Hypothalamus (tissue), 51 donors: ENCODE measurements at places on chromosomes 12 and 14.

GRCh38 chr12:87127272-87127671 is 871.1 kb upstream of the MGAT4C start:
- no peak for DNase-seq

DNA sequence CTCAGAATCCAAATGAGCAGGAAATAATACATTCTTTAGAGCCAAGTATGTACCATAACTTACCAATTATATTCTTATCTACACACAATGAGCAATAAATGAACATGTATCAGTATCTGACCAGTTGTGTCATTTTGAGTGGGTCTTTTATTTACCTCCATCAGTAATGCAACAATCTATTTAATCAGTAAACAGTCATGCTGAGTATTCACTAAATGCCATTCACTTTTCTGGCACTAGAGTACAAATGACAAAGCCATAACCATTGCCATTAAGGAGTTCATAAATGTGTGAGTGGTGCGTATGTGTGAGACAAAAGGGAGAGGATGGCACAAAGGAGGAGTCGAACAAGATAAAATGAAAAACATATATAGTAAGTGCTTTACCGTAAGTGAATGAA is 1.5 kb upstream of the STRAP start:
- no peak for DNase-seq

GRCh38 chr12:71639341-71639760 is 24.3 kb downstream of the ZFC3H1 start:
- DNase-seq = no peak

- no peak for DNase-seq
Measured at GRCh38 chr12:92471551-92471950, 231.2 kb upstream of the PLEKHG7 start.

- no peak for DNase-seq
Measured at GRCh38 chr12:45273717-45274271, 57.9 kb downstream of the ANO6 start.

DNA sequence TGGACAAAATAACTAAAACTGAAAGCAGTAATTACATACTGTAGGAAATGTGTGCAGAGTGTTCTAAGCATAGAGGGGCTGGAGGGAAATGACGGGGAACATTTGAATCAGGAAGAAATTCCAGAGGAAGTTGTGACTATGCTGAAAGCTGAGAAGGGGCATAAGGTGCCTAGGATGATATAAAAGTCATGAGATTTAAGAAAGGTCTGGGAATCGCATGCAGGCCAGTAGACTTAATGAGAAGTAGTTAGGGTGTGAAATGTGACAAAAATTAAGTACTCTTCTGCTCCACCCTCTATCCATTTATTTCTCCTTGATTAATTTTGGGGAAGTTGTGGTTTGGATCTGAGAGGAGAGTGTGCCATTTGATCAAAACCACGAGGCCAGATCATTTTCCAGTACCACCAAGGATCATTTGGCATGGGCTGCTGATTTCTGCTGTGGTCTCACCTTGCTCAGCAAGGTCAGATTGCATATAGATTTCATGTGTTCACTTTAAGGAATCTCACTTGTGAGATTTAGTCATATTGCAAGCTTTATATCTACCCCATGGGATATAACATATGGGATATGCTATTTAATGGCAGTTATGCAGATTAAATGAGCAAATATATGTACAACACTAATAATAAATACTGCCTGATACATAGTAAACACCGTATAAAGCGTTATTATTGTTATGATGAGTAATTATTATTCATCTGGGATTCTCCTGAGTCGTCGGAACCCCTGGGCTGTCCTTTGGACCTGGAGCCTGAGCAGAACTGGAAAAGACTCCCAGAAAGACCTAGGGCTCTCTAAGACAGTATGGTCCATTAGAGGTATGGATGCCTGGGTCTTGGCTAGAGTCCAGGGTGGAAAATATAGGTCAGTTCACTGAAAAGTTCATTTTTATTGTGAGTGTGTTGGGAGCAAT is 72.3 kb downstream of the SRGAP1 start:
- no peak for DNase-seq

- DNase-seq = no peak
Measured at GRCh38 chr14:51035611-51036192, 59.2 kb downstream of the TRIM9 start.

GRCh38 chr14:25411781-25412757 is 362.1 kb upstream of the STXBP6 start:
- DNase-seq = no peak

DNA sequence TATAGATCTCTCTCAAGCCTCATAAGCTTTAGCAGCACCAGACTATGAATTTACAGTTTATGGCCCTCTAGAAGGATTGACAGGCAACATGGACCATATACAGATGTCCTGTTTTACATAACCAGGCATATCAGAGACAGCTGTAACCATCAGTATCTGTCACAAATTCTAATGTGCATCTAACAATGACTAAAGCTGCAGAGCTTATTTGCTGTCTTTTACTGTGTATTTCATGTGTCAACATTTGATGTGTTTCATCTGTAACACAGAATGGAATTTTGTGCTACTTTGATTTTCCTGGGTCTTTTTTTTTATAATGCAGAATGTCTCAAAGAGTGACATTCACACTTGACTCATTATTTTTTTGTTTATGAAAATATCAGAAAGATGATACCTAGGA is 348.3 kb downstream of the SLC16A7 start:
- DNase-seq = no peak

- no peak for DNase-seq
Measured at GRCh38 chr14:45359746-45360145, 106.7 kb upstream of the MIS18BP1 start.

GRCh38 chr12:104604995-104605675 is 148.4 kb downstream of the CHST11 start:
- no peak for DNase-seq

DNA sequence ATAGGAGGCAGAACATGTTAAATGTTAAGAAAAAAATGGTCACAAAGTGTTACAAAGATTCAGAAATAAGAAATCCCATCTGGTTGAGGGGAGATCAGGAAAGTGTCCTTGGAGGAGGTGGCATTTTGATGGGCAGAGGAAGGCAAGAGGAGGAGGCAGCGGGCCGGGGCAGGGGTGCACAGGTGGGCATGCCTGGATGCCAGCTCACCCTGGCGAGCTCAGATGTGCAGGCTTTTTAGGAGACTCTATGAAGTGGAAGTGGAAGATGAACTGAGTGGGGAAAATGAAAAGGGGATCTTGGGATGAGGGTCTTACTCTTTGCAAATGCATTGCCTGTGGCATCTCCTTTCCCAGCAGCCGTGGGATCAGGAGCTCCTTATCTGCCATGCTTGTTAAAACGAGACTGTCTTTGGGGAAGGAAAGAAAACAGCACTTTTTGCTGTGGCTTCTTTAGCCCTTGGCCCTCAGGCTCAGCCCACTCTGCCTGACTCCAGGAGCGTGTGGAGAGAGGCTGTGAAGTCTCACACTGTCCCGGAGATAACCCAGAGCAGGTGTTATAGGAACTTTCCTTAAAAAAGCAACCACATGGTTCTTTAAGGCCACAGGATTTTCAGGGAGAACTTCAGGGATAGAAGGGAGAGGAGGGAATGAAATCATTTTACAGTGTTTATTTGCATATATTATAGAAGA is 62.6 kb downstream of the ELK3 start:
- no peak for DNase-seq

GRCh38 chr12:108966378-108967151 is 54.3 kb downstream of the SVOP start:
- no peak for DNase-seq

GRCh38 chr14:86596024-86596423 is 1066.1 kb downstream of the FLRT2 start:
- DNase-seq = no peak

- DNase-seq = no peak
Measured at GRCh38 chr12:6548966-6549683, 6.7 kb downstream of the IFFO1 start.

- DNase-seq = no peak
Measured at GRCh38 chr14:67562025-67562775, 29.1 kb downstream of the PLEKHH1 start.

DNA sequence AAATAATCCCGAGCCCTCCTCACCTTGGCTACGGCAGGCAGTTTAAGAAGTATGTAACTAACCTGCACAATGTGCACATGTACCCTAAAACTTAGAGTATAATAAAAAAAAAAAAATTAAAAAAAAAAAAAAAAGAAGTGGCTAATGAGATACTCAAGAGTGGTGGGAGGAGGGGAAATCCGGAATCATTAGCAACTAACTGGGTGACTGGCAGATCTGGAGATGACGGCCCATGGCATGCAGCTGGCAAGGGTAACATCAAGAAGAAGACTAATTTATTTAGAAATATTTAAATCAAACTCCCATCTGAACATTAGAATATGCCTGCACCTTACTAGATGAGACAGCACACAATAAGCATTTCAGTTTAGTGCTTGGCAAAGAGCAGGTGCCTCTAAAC is 52.3 kb upstream of the TMCC3 start:
- DNase-seq = no peak

- DNase-seq = no peak
Measured at GRCh38 chr12:1083889-1084262, 92.9 kb downstream of the ERC1 start.

DNA sequence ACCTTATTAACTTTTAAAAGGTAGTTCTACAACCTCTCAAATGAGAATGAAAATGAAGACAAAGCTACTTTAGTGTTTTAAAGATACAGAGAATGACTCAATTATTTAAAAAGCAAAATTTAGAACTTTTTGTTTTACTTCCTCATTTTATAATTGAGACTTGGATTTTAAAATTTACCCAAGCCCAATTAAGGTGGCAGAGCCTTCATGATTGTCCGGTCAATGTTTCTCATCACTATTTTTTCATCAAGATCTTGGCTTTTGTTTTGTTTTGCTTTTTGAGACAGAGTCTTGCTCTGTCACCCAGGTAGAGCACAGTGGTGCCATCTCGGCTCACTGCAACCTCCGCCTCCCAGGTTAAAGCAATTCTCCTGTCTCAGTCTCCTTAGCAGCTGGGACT is 32.7 kb downstream of the PPP4R3A start:
- no peak for DNase-seq

DNA sequence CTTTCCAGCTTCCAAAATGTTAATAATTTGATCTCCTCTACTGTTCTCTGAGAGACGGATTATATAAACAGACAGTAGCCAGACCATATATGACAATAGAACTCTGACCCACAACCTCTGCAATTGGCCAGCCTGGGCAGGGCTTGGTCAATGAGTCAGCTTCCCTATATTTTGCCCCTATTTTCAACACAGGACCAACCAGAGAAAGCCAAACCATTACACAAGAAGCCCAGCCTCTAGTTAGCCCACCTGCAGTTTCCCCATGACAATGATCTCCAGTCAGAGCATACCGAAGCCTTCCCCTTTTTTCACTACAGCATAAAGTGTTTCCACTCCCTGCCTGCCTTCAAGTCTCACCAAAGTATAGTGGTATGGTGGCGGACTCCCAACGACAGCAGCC is 7.6 kb upstream of the EXD2 start:
- no peak for DNase-seq

GRCh38 chr12:76882367-76882766 is 3.5 kb upstream of the CSRP2 start:
- DNase-seq = no peak

DNA sequence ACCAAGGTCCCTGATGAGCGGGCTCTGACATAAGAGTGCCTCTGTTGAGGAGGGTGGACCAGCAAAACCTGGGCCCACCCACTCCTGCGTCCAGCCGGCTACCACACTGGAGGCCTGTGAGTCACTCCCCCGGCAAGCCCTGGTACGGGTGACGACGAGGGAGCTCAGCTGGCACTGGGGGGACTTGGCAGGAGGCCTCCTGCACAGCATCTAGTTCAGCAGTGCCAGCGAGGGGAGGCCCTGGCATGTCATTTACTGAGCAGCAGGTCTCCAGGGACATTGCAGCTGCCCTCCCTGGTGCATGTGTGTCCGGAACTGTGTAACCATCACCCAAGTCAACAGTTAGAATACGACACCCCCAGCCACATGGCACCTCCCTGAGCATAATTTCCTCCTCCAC is 24.4 kb downstream of the CD9 start:
- peak; percentile 83 for DNase-seq

- no peak for DNase-seq
Measured at GRCh38 chr12:15801770-15802744, 12.9 kb upstream of the EPS8 start.

DNA sequence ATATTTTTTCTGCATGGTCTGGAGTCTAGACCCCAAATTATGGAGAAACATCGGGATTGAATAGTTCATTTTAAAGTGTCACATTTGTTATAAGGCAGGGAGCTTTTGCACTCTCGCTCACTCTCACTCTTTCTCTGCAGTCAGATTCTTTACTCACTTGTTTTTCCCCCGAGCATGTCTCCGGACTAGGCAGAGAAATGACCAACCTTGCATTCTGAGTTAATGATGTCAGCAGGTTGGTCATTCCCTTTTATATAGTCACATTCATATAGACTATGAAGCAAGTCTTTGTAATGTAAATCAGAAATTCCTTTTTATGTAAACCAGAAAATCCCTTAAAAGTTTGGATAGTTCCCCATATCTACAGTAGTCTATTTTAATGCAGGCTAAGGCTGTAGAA is 4.1 kb downstream of the C12orf75 start:
- DNase-seq = no peak

DNA sequence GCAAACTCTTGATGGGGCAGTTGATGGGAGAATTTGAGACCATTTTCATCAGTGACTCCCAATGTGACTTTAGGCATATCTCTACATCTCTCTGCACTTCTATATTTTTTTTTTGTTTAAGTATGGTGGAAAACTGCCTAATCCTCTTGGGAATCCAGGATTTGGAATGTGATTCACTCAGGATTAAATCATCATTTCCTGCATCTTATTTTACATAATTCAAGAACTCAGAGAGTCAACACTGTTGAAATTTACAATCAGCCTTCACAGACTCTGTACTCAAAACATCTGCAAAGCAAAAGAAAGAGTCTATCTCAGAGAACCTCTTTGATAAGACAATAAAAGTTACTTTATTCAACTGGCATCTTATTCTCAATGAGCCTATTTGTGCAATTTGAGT is 260.7 kb upstream of the NOS1 start:
- no peak for DNase-seq

DNA sequence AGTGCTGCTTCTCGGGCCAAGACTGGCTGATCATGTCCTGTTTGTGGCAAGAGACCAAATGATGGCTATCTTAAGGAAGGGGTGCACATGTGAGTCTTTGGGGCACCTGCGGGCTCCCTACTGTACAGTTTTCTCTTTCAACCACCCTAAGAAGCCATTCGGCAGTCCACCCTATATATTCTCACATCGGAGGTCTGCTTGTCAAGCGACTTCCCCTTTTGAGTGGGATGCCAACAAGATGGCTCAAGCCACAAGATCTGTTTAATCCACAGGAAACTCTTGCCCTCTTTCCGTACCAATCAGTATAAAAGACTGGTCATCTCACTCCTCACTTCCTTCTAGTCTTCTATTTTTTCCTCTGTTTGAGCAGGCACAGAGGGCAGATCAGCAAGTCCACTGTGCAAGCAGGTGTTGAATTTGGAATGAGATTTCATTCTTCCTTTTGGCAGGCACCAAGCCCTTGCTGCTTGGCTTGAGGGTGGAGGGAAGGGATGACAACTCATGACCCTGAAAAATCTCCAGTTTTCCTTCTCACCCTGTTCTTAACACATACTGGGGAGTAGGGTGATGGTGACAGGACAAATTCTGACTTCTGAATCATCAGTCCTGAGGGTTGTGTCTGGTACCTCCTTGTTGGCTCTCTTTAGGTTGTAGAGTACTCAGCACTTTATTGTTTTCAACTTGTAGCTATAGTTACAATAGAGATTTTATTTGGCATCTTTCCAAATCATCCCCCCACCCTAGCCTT is 17.6 kb downstream of the LACRT start:
- DNase-seq = no peak

- no peak for DNase-seq
Measured at GRCh38 chr12:113207613-113208040, 13.6 kb upstream of the TPCN1 start.

GRCh38 chr12:114013575-114014345 is 47.6 kb upstream of the RBM19 start:
- DNase-seq = no peak
